Fibroblast of skin of abdomen (primary cell): ENCODE measurements at places on chromosomes 13 and 19.

GRCh38 chr13:99302637-99303505 is 4.3 kb downstream of the GPR183 start:
- no peak for DNase-seq

DNA sequence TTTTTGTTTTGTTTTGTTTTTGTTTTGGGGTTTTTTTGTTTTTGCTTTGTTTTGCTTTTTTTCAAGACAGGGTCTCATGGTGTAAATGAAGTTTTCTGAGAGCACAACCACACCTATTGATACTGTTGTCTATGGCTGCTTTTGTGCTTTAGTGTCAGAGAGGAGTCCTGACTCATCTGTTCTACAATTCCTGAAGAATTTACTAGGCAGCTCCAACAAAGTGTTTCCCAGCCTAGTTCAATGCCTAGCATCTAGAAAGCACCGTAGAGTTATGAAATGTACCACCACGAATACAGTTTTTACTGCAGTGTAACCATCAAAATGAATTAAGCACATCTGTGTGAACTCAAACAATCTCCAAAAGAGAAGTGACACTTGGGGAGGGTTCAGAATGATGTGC is 21.2 kb downstream of the SAFB start:
- no peak for DNase-seq

DNA sequence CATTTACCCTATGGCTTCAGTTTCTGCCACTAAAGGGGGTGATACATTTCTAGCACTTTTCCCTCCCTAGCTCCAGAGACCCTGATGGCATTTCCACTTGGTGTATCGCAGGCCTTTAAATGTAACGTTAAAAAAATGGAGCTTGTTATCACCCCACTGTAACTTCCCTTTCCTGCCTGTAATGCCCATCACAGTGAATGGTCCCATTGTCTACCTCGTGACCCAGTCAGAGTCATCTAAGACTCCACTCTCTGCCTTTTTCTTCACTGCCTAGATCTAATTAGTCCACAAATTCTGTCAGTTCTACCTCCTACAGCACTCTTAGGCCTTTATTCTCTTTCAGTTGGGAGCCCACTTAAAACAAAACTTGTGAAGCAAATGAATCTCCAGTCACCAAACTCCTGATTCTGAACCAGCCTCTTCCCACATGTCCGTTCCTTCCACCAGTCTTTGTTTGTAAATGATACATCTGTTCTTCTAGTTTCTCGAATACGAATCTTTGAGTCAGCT is 64.8 kb downstream of the NHLRC3 start:
- DNase-seq, result no peak

GRCh38 chr13:30923418-30923817 is 9.0 kb upstream of the TEX26 start:
- DNase-seq, result no peak

DNA sequence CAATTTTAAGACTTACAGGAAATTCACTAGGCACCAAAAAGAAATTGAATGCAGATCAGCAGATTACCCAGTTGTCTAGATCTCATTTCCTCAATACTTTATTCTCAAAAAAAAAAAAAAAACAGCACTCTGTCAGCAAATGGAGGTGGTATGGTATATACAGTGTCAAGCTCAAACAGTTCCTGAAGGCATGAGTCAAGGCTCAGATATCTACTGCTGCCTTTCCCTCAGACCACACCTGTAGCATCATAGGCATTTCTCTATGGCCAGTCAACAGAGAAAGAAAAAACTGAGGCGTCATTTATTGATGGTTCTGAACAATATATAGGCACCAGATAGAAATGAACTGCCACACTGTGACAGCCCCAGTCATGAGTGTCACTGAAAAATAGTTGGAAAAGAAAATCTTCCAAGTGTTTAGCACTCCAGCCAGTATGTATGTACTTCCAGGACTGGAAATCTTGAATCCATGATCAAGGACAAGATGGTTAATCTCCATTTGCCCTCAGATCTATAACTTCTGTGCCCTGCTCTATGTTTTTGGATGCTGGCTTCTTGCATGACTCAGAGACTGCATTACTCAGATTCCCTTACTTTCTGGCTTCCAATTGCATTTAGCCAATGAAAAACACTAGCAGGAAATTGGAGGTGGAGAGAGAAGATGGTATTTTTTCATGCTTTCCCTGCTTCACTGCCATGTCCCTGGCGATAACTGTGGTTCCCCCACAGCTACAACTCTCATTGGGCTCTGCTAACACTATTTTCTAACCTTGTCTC is 8.4 kb upstream of the COG3 start:
- DNase-seq, result peak; percentile 43

GRCh38 chr13:46288570-46289259 is 77.0 kb downstream of the LRRC63 start:
- DNase-seq, result peak; percentile 58

- DNase-seq, result no peak
Measured at GRCh38 chr13:36866232-36866631, 47.2 kb downstream of the RFXAP start.

GRCh38 chr13:113179374-113180230 is 21.2 kb downstream of the PROZ start:
- DNase-seq, result no peak

DNA sequence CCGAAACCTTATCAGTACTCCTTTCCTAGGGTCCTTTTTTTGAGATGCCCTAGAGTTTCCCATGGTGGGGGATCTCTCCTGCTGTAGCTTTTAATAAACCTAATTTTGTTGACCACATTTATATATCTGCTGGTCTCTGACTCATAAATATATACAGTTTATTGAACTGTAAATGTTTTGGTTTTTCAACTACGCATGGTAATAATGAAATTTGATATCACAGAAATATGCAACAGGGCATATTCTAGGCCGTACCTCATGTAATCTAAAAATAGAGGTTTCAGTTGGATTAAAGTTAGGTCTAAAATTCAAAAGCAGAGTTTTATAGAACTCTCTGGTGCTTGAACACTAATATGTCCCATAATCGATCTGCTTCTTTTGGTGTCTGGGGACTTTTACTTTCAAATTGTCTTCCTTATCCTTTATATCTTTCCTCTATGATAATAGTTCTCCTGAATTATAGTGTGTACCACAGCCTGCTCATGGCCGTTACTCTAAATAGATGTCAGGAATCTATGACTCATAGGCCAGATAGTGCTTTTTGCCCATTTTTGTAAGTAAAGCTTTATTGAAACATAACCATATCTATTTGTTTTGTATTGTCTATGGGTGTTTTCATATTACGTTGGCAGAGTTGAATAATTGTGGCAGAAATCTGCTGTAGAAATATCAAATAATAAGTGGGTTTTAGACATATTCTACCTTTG is 324.8 kb upstream of the PCDH9 start:
- DNase-seq, result no peak

DNA sequence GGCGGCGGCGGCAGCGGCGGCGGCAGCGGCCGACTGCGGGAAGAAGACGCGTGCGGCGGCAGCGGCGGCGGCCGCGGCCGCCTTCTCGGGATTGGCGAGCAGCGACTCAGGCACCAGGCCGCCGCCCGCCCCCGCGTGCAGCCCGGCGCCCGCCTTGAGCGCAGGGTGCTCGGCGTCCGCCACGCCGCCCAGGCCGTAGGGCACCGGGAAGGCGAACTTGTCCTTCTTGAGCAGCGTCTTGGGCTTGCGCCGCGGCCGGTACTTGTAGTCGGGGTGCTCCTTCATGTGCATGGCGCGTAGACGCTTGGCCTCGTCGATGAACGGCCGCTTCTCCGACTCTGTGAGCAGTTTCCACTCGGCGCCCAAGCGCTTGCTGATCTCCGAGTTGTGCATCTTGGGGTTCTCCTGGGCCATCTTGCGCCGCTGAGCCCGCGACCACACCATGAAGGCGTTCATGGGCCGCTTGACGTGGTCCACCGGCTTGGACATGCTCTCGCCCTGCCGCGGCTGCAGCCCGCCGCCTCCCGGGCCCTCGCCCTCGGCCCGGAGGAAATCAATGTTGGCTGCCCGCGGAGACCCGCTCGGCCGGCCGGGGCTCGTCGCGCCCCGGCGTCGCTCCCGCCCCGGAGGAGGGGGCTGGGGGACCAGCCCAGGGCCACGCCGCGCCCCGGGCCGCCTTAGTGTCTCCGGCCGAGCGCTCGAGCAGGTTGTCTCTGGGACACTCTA is 621 bp downstream of the SOX21 start:
- DNase-seq, result peak; percentile 8

DNA sequence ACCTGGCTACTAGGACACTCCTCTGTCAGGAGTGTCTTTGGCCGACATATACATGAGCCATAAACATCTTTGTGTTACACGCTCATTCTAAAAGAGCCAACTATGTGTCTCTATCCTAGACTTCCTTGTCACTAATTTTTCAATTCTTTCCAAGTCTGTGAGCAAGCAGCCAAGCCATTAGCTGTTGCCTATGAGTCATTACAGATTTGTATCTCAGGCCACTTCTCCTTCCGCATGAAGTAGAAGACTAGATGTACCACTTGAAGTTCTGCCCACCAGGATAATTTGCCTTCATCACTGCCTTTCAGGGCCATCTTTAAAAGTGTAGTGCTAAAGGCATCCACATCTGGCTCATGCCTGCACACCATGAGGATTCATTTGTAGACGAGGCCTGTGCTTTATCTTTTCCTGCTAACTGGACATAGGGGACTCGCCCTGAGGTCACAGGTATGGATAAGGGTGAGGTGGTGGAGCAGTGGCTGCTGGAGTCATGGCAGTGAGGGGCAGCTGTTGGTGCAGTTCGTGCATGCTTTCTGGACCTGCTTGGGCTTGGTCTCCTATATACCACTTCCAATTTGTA is 126.1 kb upstream of the KL start:
- DNase-seq, result peak; percentile 9

DNA sequence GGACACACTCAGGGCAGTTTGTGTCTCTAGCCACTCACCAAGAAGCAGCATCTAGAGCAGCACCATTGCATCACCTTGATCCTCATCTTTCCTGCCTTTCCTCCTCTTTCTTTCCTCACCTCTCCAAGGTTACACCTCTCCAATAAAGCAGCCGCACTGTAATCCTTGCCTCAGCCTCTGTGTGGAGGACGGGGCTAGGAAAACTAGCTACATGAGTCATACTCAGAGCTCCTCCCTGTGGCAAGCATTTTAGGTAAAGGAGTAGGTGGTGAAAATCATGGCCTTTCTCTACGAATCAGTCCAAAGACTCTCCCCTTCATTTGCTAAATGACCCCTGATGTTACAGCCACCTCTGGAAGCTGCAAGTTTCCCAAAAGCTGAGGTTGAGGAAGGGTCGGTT is 108.9 kb downstream of the DNAJC15 start:
- DNase-seq, result peak; percentile 30

- DNase-seq, result no peak
Measured at GRCh38 chr13:111629926-111630325, 309.5 kb downstream of the TEX29 start.

GRCh38 chr19:33499248-33499647 is 22.3 kb downstream of the PEPD start:
- DNase-seq, result no peak

DNA sequence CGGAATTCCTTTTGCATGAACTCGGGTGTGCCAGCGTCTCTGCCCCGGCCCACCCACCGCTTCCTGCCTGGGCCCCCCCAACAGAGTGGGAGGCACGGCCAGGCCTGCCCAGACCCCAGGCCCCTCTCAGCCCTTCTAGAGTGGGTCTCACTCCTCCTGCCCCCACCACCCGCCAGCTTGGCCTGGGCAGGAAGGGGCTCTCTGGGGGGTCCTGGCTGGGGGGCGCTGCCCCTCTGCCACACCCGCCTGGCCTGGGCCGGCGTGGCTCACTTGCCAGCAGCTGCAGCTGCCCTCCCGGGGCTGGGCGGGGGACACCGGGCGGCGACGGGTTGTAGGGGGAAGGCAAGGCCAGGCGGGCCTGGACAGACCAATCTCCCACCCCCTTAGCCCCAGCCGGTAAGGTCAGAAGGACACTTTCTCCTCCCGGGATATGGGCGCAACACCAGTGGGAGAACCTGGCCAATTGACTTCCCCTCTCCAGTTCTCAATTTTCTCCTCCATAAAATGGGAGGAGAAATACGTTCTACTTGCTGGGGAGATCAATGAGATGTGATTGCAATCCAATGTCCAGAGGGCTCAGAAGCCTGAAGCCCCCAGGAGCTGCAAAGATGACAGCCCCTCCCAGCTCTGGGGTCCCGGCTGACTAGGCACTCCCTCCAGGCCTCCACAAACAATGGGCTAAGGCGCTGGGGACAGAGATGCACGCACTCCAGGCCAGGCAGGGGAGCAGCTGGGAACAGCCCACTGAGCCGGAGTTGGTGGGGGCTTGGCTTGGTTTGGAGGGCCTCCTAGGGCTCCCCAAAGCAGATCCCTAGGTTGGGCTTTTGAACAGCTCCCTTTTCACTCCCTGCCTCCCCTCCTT is 2.4 kb downstream of the CRLF1 start:
- DNase-seq, result no peak

GRCh38 chr19:44092108-44092507 is 2.1 kb upstream of the ZNF224 start:
- no peak for DNase-seq

DNA sequence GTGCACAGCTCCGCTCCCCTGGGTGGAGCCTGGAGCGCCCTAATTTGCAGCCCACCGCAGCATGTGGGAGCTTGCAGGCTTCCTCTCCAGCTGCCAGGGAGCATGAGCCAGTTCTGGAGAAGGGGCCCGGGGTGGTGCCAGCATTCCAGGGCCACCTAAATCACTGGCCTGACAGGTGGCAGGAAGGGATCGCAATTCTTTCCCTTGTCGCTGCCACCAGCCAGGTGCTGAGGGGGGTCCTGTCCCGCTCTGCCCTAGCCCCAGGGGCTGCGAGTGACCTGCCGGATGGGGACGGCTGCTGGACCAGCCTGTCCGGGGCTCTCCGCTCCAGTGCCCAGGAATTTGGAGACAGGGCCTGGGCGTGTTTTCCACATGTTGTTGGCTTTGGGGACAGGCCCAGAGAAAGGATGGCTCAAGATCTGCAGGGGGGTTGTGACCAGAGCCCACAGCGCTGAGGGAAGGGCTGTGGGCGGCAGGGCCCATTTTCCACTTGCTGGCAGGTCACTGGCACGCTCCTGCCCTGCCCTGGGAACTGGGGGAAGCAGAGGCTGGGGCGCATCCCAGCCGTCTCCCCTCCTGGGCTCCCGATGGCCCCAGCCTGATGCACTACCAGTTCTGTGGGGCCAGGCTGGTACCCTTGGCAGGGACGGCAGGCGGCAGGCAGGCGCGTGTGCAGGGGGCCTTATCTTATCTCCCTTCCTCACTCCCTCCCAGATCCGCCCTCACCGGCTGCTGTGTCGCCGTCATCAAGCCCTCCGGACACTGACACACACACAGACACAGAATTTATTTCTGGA is 9.5 kb downstream of the NDUFA11 start:
- DNase-seq, result no peak

- peak; percentile 2 for DNase-seq
Measured at GRCh38 chr13:33817513-33817900, 442 bp upstream of the RFC3 start.

- DNase-seq, result no peak
Measured at GRCh38 chr19:48122421-48122820, 11.8 kb upstream of the PLA2G4C start.

- DNase-seq, result no peak
Measured at GRCh38 chr13:35747594-35747993, 271.1 kb upstream of the MAB21L1 start.
